Activated CD4-positive, alpha-beta memory T cell treated with anti-CD3 and anti-CD28 coated beads for 36 hours (primary cell): ENCODE measurements at places on chromosomes 6 and 20.

DNA sequence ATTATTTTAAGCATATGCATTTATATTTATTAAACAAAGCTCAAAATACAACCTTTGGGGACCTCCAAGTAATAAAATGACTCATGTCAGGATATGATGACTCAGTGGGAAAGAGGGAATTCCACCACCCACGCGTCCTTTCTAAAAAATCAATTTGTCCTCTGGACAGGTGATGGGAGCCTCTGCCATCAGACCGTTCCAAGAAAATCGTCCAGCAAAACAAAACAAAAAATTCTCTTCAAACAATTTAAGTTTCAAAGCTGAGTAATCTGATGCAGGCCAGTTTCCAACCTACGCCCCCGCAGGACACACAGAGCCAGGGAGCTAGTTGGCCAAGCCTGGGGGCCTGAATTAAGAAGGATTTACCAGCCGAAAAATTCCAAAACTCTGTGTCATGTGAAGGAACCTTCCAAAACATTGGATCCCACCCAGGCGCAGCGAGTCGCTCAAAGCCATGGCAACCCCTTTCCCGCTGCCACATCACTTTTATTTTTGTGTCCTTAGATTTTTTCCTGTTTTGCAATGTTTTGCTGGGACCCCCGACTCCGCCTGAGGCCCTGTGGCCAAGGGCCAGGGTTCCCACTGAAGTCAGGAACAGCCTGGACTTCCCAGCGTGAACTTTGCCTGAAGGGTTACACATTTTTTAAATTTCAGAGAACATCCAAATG is 95.3 kb downstream of the NFATC2 start:
- H3K4me3 ChIP-seq: no peak overlapping the region
- peaks cover 54% of the 10 kb centered on the region for H3K36me3 ChIP-seq
- DNase-seq: no peak
- H3K4me1 ChIP-seq: peaks cover 45% of the 10 kb centered on the region
- H3K27ac ChIP-seq: no peak overlapping the region
- H3K27me3 ChIP-seq: no peaks in the 10 kb centered on the region

- no peak for DNase-seq
- peaks cover 10% of the 10 kb centered on the region for H3K27me3 ChIP-seq
- no peaks in the 10 kb centered on the region for H3K36me3 ChIP-seq
- H3K4me3 ChIP-seq: no peak overlapping the region
- no peak overlapping the region for H3K27ac ChIP-seq
These were observed 78.7 kb downstream of the SLC2A10 start for GRCh38 chr20:46787991-46788762.

DNA sequence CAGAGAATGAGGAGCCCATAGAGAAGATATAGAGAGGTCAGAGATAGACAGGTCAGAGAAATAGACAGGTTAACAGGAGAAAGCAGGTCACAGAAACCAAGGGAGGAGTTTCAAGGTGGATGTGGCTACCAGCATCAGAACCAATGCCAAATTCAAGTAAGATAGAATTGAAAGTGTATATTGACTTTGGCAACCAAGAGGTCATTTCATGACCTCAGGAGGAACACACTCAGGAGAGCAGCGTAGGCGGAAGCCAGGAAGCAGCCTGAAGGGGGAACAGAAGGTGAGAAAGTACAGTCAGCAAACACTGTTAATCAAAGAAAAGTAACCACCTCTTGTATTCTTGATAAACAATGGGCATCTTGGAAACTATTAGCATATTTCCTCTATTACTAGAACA is 33.9 kb upstream of the ALDH8A1 start:
- H3K4me3 ChIP-seq: no peak overlapping the region
- no peak overlapping the region for H3K27ac ChIP-seq
- H3K36me3 ChIP-seq: peaks cover 39% of the 10 kb centered on the region
- peaks cover 45% of the 10 kb centered on the region for H3K4me1 ChIP-seq

DNA sequence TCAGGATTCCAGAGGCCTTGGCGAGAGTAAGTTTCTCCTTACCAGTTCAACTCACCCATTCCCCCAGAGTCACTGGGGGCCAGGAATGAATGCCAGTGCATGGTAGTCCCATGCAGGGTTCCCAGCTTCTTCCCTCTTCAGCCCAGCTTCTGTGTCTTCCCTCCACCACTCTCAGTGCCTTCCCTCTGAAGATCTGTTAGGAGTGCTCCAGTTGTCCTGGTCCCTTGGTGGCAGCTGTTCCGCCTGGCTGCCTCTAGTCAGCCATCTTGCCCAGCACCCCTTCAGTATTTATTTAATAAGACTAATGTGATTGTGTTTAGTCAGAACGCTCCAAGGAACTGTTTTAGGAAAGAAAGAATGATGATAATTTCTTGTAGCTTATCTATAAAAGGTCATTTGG is 23.1 kb downstream of the FIG4 start:
- no peak overlapping the region for H3K4me3 ChIP-seq
- peaks cover 2% of the 10 kb centered on the region for H3K4me1 ChIP-seq
- no peak overlapping the region for H3K27ac ChIP-seq
- peaks cover 7% of the 10 kb centered on the region for H3K36me3 ChIP-seq
- DNase-seq: no peak

GRCh38 chr6:44824567-44824966 is 437.1 kb downstream of the CDC5L start:
- peaks cover 13% of the 10 kb centered on the region for H3K4me1 ChIP-seq
- peaks cover 9% of the 10 kb centered on the region for H3K36me3 ChIP-seq
- no peak overlapping the region for H3K27ac ChIP-seq
- H3K4me3 ChIP-seq: no peak overlapping the region
- no peak for DNase-seq

GRCh38 chr6:72952808-72953630 is 272.3 kb downstream of the KHDC1L start:
- peaks cover 2% of the 10 kb centered on the region for H3K4me1 ChIP-seq
- H3K4me3 ChIP-seq: no peak overlapping the region
- H3K36me3 ChIP-seq: no peaks in the 10 kb centered on the region
